ENCODE measurements at places on chromosomes 12 and 14. TPM values are rescaled to one million over a fixed set of nuclear protein-coding genes. Genes with fewer than 3 reads are reported as not detected.

- DNase-seq, result no peak
- H3K36me3 ChIP-seq, result no peaks in the 10 kb centered on the region
- H3K27me3 ChIP-seq, result 0 out of 2 replicates have a peak, but pooled peaks cover 3% of the 10 kb centered on the region
- no peaks in the 10 kb centered on the region for H3K4me1 ChIP-seq
- no peak overlapping the region for H3K27ac ChIP-seq
Measured at GRCh38 chr14:32319368-32320049, 9.6 kb upstream of the AKAP6 start.

RAB15 gene
- total RNA-seq, result 7.7 TPM

DNA sequence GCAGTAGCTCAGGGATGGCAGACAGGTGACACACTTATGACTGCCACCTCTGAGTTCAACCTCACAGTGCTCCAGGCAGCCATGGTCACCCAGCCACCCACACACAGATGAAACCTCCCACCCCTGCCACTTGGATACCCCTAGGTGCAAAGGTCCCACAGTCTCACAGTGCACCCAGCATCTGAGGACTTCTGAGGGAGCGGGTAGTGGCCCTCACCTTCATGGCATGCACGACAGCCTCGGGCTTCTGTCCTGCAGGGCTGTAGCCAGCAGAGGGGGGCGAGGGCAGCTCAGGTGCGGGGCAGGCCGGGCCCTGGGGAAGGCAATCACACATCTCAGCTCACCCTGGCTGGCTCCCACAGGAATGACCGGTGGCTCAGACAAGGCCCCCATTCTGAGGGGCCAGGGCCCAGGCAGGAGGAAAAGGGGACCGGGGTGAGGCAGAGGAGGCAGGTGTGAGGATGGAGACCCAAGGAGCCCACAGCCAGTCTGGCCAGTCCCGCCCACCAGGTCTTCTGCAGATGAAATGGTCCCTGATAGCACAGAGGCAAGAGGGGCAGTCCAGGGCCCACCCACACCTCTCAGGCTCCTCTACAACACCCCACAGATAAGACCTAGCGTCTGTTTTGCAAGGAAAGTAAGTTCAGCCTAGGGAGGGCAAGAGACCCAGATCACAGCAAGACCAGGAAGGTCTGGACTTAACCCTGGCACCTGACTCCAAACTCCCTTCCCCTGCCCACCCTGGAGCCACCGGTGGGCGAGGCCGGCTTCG, 35.8 kb downstream of the CCNK start:
- H3K27me3 ChIP-seq, result no peaks in the 10 kb centered on the region
- no peak for DNase-seq
- no peak overlapping the region for H3K27ac ChIP-seq
- H3K36me3 ChIP-seq, result peaks cover 61% of the 10 kb centered on the region

DNA sequence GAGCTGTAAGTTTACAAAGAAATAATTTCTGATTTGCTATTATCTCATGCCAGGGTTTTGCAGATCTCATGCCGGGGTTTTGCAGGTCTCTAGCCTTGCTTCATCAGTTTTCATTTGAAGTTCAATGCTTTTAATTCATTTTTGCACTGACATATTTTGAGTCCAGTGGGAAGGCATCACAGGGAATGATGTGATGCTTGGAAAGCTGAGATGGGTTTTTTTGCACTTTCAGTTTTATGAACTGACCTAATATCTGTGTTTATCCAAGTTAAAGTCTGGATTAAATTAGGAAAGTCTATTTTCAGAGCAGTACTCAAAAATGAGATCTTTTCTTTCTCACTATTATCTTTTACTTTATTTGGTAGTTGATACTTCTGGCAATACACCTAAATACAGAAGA, 23.6 kb upstream of the REP15 start:
- no peak overlapping the region for H3K4me3 ChIP-seq
- H3K27me3 ChIP-seq, result no peaks in the 10 kb centered on the region
- peaks cover 26% of the 10 kb centered on the region for H3K36me3 ChIP-seq
- DNase-seq, result no peak
- peaks cover 5% of the 10 kb centered on the region for H3K4me1 ChIP-seq
- no peak overlapping the region for H3K27ac ChIP-seq

- H3K27me3 ChIP-seq, result no peaks in the 10 kb centered on the region
- no peak overlapping the region for H3K4me3 ChIP-seq
- H3K36me3 ChIP-seq, result no peaks in the 10 kb centered on the region
- peaks cover 16% of the 10 kb centered on the region for H3K4me1 ChIP-seq
Measured at GRCh38 chr14:89639687-89640086, 222.7 kb upstream of the FOXN3 start.

- H3K27me3 ChIP-seq, result no peaks in the 10 kb centered on the region
- peak; percentile 49 for DNase-seq
- no peak overlapping the region for H3K4me3 ChIP-seq
- H3K27ac ChIP-seq, result no peak overlapping the region
- peaks cover 14% of the 10 kb centered on the region for H3K4me1 ChIP-seq
Measured at GRCh38 chr14:61860294-61860918, 98.2 kb downstream of the SNAPC1 start.

DNA sequence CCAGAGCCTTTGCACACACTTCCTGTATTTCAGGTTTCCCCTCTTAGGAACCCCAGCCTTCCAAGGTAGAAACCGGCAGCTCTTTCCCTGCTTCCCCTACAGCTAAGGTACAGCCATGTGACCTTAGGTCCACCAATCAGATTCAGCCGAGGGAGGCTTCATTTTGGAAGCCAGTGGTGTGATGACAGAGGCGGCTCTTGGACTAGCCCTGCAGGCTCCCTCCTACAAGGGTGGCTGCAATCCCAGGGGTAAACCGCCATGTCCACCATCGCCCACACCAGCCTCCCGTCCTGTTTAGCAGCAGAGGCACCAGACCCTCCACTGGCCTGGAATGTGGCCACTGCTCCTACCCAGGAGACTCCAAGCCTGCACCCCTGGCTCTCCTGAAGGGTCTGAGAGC, 65.6 kb downstream of the SERPINA3 start:
- DNase-seq, result no peak
- peaks cover 11% of the 10 kb centered on the region for H3K4me1 ChIP-seq
- no peaks in the 10 kb centered on the region for H3K36me3 ChIP-seq
- no peak overlapping the region for H3K27ac ChIP-seq

DNA sequence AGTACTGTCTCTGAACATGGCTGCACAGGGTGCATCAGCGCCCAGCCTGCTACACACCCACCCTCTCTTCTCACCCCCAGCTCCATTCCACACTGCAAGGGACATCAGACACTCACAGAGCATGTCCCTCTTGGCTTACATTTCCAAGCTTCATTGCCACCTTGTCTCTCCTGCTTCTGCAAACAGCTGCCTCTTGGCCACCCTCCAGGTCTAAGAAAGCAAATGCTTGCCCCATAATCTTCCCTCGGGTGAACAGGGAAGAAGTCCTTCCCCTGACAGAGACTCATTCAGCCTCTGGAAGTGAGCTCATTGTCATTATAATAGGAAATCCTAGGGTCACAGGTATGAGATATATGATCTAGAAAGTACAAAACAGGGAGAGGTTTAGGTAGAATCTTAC, 505.2 kb downstream of the RMST start:
- H3K27ac ChIP-seq, result no peak overlapping the region
- H3K27me3 ChIP-seq, result no peaks in the 10 kb centered on the region
- no peak overlapping the region for H3K4me3 ChIP-seq
- H3K4me1 ChIP-seq, result no peaks in the 10 kb centered on the region

GRCh38 chr12:5222011-5222461, 178.4 kb downstream of the KCNA5 start:
- H3K27me3 ChIP-seq, result no peaks in the 10 kb centered on the region
- H3K4me1 ChIP-seq, result no peaks in the 10 kb centered on the region
- H3K27ac ChIP-seq, result no peak overlapping the region
- H3K4me3 ChIP-seq, result no peak overlapping the region
- H3K36me3 ChIP-seq, result no peaks in the 10 kb centered on the region

DNA sequence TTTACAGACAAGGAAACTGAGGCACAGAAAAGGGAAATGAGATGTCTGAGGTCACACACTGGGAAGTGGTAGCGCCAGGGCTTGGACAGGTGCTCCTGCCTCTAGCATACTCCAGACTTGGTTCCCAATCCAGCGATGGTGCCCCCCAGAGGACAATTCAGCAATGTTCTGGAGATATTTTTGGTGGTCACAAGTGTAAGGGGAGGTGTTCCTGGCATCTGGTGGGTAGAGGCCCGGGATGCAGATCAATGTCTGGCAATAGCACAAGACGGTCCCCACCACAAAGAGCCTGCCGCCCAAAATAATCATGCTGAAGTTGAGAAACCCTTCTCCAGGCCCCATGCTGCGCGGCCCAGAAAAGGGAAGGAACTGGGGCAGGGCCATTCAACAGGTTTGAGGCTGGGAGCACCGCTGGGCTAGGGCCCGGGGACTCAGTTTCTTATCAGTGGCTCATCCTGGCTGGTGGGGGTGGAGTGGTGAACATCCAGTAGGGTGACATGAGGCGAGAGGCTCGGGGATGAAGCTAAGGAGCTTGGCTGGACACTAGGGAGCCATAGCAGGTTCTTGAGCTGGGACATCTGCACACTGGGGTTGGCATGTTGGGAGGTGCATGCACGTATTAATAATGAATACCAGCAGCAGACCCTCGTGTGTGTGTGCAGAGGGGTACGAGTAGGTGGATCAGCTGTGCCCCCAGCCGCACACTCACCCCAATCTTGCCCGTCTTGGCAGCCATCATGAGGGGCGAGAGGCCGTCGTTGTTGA, 35.1 kb downstream of the TRPV4 start:
- H3K27ac ChIP-seq, result no peak overlapping the region
- H3K27me3 ChIP-seq, result no peaks in the 10 kb centered on the region
- no peak for DNase-seq
- H3K4me1 ChIP-seq, result no peaks in the 10 kb centered on the region
- H3K36me3 ChIP-seq, result no peaks in the 10 kb centered on the region

DNA sequence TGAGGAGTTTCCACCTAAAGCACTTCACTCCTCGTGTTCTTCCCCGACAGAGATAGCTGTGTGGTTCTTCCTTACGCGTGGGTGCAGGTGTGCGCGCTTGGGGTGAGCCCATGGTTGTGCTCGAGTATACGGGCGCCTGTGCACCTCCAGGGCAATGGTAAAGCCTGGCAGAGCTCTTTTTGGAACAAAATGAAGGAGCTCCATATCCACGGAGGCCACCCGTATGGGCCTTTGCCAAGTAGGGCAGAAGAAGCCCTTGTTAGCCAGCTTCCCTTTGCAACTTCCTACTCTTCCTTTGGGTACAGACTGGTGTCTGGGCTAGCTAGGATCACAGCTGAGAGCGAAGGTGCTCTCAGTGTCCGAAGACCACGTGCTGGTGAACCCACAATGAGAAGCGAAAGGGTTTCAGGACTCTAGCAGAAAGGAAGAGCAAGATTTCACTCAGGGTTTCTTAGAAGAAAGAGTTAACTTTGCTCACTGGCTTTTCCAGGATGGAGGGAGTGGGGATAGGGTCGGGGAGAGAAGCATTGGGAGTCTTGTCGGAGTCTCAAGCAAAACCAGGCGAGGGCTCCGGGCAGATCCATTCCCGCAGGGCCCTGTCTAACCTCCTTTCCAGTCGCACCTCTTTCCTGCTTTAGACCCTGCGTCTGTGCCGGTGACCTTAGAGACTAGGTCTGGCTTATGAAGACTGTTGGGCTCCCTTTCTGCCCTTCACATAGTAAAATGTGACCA, 960 bp upstream of the LRFN5 start:
- H3K4me1 ChIP-seq, result no peaks in the 10 kb centered on the region
- no peaks in the 10 kb centered on the region for H3K36me3 ChIP-seq
- DNase-seq, result no peak
- H3K27me3 ChIP-seq, result no peaks in the 10 kb centered on the region
- no peak overlapping the region for H3K27ac ChIP-seq
- no peak overlapping the region for H3K4me3 ChIP-seq

DNA sequence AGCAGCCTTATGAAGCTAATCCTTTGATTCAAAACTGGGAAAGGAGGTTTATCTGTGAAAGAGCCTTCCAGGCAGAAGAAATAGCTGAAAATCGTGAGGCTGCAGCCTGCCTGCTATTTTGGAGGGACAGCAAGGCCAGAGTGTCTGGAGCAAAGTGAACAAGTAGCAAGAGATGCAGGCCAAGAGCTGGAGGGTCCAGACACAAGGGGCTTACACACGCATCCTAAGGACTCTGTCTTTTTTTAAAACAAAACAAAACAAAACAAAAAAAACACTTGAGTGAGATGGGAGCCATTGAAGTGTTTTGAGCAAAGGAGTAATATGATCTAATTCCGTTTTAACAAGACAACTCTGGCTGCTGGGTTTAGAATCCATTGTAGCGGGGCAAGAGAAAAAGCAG, 76.4 kb upstream of the BCAT1 start:
- H3K36me3 ChIP-seq, result no peaks in the 10 kb centered on the region
- H3K27me3 ChIP-seq, result no peaks in the 10 kb centered on the region
- H3K27ac ChIP-seq, result no peak overlapping the region
- no peak for DNase-seq
- H3K4me1 ChIP-seq, result no peaks in the 10 kb centered on the region

DNA sequence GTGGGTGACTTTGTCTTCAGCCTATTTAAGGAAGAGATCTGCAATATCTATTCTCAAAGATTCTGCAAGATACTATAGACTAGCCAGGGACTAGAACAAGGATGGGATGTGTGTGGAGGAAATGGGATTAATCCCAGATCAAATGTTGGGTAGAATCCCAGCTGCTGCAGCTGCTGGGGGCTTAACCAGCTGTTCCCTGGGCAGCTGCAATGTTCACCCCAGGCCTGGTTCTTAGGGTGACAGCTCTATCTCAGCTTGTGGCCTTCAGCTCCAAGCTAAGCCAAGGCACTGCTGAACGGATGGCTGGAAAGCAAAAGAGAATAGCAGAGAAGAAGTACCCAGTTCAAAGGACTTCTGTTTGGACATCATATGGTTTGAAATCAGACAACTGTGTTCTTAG, 10.0 kb upstream of the RHEBL1 start:
- no peaks in the 10 kb centered on the region for H3K4me1 ChIP-seq
- H3K36me3 ChIP-seq, result no peaks in the 10 kb centered on the region
- no peak for DNase-seq
- H3K27me3 ChIP-seq, result no peaks in the 10 kb centered on the region
- H3K4me3 ChIP-seq, result no peak overlapping the region

PLA2G1B gene
- not detected for total RNA-seq

DNA sequence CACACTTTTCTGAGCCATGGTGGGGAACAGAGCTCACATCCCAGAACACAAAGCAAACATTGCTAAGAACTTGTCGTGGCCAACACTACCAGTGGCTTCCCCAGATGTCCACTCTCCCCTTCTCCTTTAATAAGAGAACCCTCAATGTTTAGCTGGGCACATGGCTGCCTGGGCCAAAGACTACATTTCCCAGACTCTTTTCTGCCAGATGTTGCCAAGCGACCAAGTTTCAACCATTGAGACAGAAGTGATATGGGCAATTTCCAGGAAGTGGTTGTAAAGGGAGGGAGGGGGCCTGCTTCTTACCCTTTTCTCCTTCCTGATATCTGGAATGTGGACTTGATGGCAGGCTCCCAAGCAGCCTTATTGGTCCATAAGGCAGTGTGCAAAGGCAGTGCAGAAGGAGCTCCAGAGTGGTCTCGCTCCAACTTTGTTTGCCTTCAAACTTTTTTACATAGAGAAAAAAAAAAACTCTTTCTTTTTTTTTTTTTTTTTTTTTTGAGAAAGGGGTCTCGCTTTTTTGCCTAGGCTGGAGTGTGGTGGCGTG, 24.9 kb upstream of the JDP2 start:
- no peak overlapping the region for H3K4me3 ChIP-seq
- no peak for DNase-seq
- H3K4me1 ChIP-seq, result no peaks in the 10 kb centered on the region

CYP27B1 gene
- 12.9 TPM for total RNA-seq

DENR gene
- 57.4 TPM for total RNA-seq

GRCh38 chr14:59028476-59029202, 159.8 kb upstream of the DAAM1 start:
- DNase-seq, result peak; percentile 94
- peaks cover 11% of the 10 kb centered on the region for H3K4me1 ChIP-seq
- H3K27me3 ChIP-seq, result no peaks in the 10 kb centered on the region
- H3K36me3 ChIP-seq, result no peaks in the 10 kb centered on the region
- no peak overlapping the region for H3K4me3 ChIP-seq

- H3K4me1 ChIP-seq, result no peaks in the 10 kb centered on the region
- H3K27me3 ChIP-seq, result no peaks in the 10 kb centered on the region
- no peaks in the 10 kb centered on the region for H3K36me3 ChIP-seq
- no peak for DNase-seq
- no peak overlapping the region for H3K27ac ChIP-seq
Measured at GRCh38 chr14:29687071-29687765, 240.4 kb downstream of the PRKD1 start.

C12orf42 gene
- total RNA-seq, result not detected

Data from SJSA1 (cell line).